ENCODE measurements at places on chromosomes 6 and 20.

DNA sequence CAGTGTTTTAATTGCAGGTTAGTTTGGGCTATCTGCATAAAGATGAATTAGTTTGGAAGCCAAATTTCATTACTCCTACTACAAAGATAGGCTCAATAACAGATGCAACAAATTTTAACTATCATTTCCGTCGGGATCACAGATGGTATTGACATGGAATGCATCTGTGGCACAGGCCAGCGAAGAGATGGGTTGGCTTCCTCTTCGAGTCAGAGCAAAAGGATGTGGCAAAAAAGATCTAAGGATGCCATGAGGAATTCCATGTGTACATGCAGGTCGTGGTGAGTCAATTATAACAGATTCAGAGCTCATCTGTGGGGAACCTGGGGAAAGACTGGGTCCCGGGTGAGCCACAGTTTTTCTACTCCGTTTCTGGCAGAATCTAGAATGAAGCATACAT lies 83.0 kb upstream of the CITED2 start:
- no peak for DNase-seq

DNA sequence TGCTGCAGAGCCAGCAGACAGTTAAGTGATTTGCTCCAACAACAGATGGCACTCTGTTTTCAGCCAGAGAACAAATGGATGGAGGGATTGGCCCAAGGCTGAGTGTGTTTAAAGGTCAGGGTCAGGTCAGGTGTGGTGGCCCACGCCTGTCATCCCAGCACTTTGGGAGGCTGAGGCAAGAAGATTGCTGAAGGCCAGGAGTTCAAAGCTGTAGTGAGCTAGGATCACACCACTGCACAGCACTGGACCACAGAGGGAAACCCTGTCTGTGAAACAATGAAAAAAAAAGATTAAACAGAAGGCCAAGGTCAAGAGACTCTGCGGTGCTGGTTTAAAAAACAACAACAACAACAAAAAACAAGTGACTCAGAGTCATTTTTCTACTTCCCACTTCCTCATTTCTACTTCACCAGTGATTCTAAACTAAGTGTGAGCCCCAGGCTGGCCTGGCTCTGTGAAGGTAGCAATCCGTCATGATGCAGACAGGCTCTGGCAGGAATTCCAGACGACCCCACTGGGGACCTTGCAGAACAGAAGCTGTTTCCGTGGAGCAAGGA lies 42.5 kb upstream of the ARMC2 start:
- DNase-seq = no peak

- no peak for DNase-seq
Observed at GRCh38 chr6:18465410-18466154, 78.4 kb downstream of the RNF144B start.

GRCh38 chr20:17654649-17655285 lies 27.3 kb downstream of the RRBP1 start:
- DNase-seq = no peak

DNA sequence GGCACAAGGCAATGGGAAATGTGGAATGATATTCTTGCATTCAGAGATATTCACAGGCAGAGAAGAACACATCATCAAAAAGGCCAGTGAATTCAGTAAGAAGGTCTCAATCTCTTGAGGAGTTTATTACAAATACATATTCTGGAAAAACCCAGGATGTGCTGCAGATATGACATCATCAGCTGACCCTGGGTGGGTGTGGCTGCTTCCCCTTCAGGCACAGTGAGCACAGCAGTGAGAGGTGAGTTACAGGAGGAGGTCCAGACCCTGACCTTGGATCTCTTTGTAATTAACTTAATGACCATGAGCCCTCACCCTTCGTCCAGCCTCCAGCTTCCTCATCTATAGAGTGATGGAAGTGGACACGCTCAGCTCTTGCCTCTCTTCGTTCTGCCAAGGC lies 147.5 kb upstream of the SYNDIG1 start:
- no peak for DNase-seq

DNA sequence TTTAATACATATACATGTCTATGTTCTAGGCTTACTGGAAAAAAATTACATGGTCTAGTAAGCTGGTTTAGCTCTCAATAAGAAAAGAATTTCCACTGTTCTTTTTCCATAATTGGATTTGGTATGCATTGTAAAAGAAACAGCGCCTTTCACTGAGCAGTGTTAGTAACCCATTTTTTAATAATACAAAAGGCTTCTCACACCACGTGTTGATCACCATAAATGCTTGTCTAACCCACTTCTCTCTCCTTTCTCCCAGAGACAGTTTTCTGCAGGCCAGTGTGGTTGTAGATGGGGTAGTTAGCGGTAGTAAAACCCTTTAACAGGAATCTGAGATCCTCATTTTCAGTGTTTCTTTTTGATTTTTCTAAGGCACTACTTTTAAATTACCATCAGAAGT lies 348.7 kb upstream of the MANEA start:
- no peak for DNase-seq

GRCh38 chr6:113763876-113764275 lies 93.3 kb upstream of the MARCKS start:
- no peak for DNase-seq

- DNase-seq = no peak
Observed at GRCh38 chr6:166027761-166028160, 139.9 kb downstream of the TBXT start.

- no peak for DNase-seq
Observed at GRCh38 chr20:53712212-53712977, 118.8 kb upstream of the ZNF217 start.

DNA sequence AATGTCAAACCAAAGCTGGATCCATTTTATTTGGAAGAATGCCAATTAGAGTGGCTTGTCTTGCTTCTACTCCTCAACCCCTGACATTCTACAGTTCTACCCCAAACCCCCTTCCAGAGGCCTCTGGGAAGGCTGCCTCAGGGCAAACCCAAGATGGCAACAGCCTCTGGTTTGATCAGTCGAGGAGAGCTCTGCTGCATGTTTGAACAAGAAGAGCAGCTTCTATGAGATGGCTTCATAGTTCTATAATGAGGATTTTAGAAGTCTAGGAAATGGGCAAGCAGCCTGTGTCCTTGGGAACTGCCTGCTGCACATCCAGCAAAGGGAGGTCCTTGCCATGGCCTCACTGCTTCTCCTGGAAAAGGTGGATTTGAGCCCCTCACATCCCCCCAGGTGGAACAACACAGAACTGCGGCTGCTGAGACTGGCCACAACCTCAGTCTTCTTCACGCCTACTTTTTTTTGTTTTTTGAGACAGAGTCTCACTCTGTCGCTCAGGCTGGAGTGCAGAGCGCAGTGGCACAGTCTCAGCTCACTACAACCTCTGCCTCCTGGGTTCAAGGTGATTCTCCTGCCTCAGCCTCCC lies 37.9 kb downstream of the ZC3H12D start:
- no peak for DNase-seq

DNA sequence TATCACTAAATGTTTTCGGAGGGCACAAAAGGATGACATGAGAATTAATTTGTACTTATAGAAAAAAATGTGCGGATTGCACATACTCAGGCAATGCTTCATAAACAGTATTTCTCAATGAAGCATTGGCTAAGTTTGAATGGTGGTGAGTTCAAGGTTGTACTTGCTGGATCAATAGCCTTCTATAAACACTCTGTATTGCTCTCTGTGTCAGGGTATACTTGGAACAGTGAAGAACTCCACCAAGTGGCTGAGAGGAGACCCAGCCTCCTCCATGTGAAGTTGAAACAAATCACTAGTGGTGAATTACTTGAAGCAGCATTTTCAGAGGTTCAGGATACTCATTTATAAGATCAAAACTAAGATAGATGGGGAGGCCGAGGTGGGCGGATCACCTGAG lies 360.6 kb downstream of the RIMS1 start:
- no peak for DNase-seq

- DNase-seq = no peak
Observed at GRCh38 chr6:47308198-47308517, 1.5 kb downstream of the TNFRSF21 start.

DNA sequence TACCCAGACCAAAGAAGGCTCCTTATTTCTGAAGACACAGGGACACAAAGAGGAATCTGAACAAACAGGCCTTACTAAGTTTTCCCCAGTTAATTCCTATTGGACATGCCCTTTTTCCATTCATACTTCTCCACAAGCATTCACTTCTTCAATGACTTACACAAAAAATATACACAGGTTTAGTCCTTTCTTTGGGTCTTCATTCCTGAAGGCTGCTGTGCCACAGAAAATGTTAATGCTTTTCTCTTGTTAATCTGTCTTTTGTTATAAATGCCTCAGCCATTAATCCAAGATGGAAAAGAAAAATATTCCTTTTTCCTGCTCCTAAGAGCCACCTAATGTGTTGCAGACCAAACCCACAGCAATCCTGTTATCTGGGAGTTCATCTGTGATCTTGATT lies 71.2 kb downstream of the QRSL1 start:
- DNase-seq = no peak

GRCh38 chr6:26202811-26203583 lies 115.8 kb downstream of the HFE start:
- no peak for DNase-seq

DNA sequence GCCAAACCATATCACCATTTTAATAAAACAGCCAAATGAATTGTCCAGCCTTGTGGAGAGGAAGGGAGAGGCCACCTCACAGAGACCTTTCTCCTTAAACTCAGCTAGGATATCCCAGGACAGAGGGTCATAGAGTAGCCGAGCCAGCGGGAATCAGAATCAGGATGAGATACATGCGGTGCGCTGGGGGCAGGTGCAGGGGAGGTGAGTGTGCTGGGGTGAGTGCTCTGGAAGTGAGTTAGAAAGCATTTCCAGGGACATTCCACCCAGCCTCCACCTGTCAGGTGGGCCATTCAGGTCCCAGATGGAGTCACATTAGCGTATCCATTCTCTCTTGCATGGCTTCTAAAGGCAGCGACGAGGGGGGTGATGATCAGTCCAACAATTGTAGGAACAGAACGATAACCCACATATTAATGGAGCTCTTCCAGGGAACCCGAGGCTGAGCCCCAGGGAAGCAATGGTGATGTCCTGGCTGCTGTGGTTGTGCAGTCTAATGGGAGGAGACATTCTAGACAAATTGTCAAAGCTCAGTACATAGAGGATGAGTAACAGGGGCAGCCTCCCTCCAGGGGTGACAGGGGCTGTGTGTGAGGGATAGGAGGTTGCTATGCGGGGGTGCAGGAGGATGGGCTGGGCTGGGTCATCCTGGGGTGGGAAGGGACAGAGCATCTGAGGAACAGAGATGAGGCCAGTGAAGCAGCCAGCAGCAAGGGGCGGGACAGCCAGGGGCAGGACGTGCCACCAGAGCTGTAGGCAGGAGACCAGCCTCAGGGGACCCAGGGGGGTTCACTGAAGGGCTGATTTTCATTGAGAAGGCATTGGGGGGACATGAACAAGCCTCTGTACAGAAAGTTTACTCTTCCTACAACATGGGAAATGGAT lies 88.7 kb upstream of the FRMD1 start:
- no peak for DNase-seq

DNA sequence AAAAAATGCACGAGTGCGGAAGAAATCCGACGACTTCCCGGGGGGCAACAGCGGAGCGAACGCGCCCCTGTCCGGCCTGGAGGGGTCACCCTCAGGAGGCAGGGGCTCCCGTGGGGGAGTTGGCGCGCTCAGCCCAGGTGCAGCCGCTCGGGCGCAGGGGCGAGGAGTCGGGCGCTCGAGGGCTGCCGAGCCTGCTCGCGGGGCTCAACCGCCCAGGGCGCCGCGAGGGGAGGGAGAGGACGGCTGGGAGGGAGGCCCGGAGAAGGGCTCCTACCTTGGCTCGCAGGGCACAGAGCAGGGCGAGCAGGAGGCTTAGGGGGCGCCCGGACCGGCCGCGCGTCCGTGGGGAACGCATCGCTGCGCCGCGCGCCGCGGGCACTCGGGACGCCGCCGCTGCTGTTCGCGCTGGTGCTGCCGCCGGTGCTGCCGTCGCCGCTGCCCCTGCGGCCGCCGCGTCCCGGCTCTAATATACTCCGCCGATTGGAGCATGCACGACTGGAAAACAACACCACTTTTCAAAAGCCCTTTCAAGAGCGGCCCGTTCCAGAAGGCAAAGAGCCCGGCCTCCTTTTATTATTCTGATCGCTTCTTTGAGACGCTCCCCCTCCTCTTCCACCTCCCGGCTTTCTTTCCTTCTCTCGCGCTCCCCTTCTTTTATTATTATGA lies 490 bp downstream of the JAG1 start:
- no peak for DNase-seq

DNA sequence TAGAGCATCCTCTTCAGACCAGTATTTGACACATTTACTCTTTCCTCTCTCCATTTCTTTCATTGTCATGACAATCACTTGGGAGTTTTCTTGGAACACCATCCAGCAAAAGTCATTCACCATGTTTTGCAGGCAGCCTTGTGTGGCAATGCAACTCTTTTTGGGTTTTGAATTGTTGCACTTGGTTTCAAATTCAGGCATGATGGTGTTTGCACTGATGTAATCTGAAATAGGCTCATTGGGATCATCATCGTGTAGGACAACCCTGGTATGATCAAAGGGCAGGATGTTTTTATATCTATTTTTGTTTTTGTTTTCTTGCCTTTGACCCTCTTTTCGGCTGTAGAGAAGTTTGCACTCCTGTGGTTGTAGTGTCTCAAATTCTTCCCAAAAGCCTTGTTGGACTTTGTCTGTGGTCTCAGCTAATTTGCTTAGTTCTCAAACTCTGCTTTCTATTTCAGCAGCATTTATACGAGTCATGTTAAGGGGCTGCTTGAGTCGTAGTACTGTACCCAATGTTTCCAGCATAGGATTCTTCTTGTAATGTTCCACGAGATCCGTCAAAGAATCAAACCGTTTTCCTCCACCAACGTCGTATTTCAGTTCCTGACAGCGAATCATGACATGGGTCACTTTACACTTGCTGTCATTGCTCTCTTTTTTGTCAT lies 160.8 kb upstream of the TNFAIP3 start:
- no peak for DNase-seq

DNA sequence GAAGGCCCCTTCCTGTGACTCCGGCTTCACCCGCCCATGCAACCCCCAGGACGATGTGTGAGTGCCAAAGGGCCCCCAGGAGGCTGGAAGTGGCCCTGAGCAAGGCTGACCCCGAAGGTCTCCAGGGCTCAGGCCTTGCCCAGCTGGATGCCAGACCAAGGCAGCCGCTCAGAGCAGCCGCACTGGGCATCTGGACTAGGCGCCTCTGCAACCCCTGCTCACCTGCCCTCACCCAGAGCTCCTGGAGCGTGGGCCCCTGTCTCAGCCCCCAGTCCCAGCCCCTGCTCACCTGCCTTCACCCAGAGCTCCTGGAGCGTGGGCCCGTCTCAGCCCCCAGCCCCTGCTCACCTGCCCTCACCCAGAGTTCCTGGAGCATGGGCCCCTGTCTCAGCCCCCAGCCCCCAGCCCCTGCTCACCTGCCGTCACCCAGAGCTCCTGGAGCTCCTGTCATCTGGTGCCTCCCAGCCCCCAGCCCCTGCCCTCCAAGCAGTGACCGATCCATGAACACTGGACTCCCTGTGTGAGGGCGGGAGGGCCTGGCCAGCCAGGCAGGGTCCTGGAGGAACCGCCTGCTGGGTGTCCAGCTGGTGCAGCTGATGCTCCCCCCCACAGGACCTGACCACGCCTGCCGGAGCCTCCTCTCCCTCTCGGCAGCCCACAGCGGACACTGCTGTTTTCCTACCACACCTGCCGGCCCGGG lies 1.1 kb downstream of the SRMS start:
- no peak for DNase-seq

- no peak for DNase-seq
Observed at GRCh38 chr20:63542031-63542559, 4.9 kb upstream of the PTK6 start.
